NCI-H2029 treated with DMSO at 0.1 percent for 48 hours (cell line): ENCODE measurements at places on chromosomes 13 and 19.

DNA sequence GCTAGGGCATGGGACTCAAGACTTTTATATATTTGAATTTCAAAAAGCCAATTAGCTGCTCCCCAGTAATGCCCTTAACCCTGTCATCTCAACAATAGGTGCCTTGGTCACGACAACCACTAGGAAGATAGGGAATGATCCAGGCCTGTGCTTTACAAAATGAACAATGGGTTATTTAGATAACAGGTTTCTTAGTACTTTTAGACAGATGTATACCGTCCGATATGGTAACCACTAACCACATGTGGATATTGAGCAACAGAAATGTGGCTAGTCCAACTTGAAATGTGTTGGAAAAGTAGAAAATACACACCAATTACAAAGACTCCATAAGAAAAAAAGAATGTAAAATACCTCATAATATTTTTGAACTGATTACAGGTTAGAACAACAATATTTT is 201.2 kb downstream of the LHFPL6 start:
- no peak for DNase-seq

- DNase-seq = peak; percentile 9
These were observed 89.4 kb upstream of the RAP2A start for GRCh38 chr13:97344265-97345175.

DNA sequence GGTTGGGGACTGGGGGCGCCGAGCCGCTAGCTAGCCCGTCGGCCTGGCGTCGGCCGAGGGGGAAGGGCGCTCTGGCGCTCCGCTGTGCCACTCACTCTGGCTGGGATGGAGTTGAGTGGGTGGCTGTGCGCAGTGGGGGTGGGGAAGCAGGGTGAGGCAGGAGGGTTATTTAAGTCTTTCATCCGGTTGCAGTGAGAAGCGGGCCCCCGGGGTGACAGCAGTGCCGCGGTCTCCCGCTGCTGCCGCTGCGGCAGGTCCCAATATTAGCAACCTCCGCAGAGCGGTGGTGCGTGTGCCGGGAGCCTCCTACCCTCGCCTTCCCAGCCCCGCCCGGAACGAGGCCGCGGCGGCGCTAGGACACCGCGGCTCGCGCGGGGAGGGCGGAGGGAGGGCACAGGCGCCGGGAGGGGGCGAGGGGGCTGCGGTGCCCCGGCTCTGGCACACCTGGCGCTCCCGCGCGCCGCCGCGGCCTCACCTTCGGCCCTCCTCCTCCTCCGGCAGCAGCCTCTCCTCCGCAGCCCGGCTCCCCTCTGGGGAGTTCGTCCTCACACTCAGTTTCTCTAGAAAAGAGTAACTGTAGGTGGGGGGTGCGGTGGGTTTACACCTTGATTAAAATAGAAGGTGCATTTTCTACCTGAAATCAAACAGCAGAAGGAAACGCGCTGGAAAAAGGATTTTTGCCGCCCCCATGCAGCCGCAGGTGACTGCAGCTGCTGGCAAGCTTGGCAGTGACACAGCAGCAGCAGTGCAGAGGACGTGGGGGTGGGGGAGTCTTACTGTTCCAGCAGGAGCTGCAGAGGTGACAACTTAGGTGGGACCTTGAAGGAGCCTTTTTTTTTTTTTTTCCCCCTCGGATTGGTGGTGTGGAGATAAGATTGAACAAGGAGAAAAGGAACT is 4.5 kb downstream of the FGF9 start:
- DNase-seq = no peak

- no peak for DNase-seq
These were observed 36.2 kb upstream of the SLC46A3 start for GRCh38 chr13:28754698-28755545.

DNA sequence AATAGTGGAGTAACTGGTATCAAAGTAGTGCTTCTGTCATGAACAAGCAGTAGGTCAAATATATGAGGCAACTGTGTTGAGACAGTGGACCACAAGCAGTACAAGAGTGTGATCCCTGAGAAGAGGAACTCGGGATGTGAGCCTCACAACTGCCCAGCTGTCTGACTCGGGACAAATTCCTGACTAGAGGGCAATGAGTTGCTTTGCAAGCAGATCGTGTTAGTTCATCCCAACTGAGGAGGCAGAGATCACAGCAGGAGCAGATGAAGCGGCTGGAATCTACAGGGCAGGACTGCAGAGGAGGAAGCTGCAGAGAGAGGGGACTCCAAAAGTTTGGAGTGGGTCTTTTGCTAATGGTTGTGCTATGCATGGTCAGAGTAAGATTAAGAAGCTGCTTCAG is 741.1 kb downstream of the DIAPH3 start:
- no peak for DNase-seq

DNA sequence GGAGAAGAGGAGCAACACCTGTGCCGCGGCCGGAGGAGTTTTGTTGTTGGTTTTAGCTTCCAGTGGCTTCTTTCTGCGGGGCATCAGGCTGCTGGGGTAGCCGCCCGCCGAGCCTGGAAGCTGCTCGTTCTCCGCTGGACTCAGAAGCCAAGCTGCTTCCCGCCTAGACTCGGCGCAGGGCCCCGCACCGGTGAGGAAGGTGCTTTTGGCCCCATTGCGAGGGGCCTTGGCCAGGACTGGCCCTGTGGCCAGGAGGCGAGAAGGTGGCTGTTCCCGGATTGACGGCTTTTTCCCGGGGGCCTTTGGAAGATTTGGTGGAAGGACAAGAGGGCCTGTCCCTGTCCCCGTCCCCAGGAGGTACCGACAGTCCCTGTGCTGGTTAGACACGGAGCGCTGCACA is 28.8 kb downstream of the CERS1 start:
- DNase-seq = no peak

DNA sequence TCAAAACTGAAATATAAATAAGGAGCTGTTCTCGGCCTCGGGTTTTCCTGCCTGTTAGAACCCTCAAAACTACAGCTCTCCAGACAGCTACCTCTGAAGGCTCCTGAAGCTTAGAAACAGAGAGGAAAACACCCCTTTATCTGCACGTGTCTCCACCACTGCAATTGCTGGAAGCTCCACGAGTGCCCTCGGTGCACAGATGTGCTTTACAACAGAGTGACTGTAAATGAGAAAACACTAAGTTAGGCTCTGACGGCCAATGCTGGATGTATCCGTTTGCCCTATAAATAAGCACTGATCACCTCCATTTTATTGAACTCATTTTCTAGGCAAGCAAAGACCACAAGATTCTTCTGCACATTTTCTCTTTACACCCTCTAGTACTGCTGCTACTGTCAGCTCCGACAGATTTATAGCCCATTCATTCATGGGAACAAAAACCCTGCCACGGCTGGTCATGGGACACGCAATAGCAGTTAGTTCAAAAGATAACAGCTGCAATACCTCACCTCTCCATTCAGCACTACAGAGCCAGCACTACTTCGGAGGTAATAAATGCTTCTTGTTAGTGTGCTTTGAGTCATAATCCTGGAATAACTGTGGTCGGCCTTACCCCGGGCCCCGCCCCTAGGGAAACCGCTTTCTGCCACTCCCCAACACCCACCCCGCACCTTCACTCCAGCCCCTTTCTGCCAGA is 241.1 kb upstream of the ZNF507 start:
- no peak for DNase-seq

GRCh38 chr19:50710094-50710493 is 9.5 kb downstream of the SHANK1 start:
- DNase-seq = no peak

- no peak for DNase-seq
These were observed 20.1 kb upstream of the RAB20 start for GRCh38 chr13:110581506-110582185.

- DNase-seq = no peak
These were observed 14.9 kb downstream of the ZNF283 start for GRCh38 chr19:43842007-43842406.

DNA sequence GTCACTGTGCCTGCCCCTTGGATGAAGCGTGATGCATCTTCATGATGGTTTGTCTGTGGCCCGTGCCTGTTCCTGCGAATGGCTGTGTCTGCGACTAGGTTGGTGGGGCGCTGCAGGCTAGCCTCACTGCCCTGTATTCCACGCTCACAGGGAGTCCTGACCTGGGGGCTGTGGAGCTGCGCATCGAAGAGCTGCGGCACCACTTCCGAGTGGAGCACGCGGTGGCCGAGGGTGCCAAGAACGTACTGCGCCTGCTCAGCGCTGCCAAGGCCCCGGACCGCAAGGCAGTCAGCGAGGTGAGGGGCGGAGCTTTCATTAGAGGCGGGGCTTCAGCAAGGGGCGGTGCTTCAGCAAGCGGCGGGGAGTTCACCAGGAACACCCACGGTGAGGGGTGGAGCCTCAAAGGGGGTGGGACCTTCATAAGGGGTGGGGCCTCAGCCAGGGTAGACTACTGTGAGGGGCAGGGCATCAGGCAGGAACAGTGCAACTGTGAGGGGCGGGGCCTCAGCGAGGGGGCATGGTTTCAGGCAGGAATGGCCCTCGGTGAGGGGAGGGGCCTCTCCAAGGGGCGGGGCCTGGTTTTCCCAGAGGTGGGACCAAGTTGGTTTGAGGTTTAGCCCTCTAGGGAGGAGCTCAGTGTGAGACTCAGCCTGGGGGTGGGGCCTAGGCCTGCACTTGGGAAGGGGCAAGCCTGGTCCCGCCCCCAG is 17.2 kb downstream of the PKN1 start:
- no peak for DNase-seq

DNA sequence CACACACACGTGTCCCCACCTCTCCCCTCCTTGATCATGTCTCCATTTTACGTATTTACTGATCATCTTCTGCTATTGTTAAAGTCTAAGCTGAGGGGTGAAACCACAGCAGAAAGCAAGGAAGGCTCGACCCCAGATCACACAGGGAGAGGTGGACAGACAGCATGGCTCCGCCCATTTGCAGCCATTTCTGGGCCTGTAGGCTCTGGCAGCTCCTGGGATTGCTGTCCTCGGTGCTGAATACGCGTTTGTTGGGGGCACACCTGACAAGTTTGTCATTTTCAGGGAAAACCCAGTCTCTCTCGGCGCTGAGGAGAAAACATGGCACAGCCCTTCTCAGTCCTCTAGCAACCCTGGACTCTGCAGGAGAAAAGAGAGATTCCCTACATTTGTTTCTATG is 8.0 kb downstream of the TMEM86B start:
- no peak for DNase-seq

- no peak for DNase-seq
These were observed 11.7 kb upstream of the FAM216B start for GRCh38 chr13:42769650-42770049.
